ENCODE measurements at places on chromosomes 7 and 10.

DNA sequence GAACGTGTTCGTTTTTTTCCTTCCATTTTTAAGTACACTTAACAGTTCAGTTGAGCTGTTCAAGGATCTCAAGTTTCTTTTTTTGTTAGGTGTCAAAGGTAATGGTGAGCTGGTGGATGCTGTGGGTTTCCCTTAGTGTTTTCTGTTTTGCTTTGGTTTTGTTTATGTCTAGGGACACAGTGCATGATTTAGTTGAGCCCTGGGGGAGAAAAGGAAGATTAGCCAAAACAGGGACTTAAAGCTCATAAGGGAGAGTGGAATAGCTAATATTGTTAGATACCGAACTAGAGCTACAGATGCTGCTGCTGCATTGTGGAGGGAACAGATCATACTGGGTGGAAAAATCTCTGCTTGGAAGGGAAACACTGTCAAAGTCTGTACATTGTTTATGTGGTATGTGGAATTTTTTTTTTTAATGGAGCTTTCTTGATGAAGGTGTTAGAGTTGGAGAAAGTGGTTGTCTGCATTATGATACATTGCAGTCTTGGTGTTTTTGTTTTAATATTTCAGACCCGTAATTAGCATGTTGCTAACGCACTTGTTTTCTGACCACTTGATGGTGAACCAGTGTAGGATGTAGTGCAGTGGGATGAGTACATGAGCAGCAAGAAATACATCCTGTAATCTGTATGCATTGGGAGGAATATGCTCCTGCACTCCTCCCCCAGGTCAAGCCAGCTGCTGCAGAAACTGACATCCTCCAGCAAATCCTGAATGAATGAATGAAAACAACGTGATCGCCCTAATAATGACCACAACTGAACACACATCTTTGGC is 2.1 kb downstream of the GLCCI1 start:
- no peak for DNase-seq

GRCh38 chr7:133871757-133872156 is 255.4 kb upstream of the LRGUK start:
- DNase-seq: no peak

DNA sequence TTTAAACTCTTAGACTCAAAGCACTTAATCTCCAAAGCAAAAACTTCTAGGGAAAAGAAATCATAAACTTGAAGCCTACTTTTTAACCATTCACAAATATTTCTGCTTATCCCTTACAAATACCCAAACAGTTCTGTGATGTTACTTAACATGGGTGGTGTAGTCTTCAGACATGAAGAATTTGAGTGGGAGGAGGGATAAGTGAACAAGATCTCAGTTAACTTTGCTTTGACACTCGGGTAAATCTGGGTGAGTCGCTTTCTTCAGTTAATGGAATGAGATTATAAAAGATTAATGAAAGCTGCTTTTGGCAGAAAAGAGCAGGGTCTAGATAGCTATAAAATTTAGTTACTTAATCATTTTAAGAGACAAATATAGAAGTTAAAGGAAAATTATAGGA is 47.5 kb downstream of the RNF133 start:
- no peak for DNase-seq

- no peak for DNase-seq
Measured at GRCh38 chr7:37973915-37974314, 53.5 kb downstream of the EPDR1 start.

DNA sequence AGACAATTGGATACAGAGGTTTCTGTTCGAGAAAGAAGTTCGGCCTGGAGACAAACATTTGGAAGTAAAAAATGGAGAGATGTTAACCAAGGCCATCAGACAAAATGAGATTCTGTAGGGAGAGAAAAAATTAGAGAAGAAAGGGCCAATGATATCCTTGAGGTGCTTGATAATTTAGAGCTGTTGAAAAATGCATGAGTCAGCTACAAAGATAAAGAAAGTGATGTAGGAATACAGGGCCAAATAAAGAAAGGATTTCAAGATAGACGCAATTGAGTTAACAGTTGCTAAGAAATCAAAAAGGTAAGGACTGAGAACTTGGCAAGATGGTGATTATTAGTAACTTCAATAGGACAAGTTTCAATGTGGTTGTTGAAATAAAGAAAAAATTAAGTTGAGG is 384.2 kb upstream of the SEMA3A start:
- DNase-seq: no peak

DNA sequence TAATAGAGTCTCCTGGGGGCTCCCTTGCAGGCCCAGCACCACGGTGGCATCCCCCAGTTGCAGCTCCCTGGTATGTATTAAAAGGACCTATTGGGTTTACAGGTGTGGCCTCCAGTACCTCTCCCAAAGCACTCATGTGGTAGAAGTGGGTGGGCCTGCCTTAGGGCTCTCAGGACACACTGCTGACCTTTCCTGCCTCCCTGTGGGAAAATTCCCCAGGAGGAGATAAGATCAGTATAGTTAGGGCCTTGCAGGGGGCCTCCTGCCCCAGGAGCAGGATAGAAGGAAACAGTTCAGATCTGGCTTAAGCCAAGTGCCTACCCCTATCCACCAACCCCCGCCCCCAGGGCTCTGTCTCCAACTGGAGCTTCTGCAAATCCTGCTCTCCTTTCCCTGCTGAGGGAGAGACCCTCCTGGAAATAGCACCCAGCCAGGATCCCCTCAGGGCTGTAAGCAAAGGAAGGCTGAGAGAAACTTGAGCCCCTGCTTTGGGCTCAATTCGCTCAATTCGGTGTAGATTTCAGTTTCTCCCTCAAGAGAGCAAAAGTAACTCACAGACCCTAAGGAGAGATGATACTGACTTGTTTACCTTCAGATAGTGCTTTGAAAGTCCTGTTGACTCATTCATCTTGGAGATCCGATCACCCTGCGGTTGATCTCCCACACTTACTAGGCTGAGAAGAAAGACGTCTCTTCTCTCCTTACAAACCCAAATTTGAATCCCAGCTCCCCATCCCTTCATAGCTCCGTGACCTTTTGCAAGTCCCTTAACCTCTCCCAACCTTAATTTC is 130.6 kb downstream of the WDR11 start:
- no peak for DNase-seq

Measured in transverse colon (tissue), 4 donors.